NCI-H1092 (cell line): ENCODE measurements at places on chromosomes 7 and 10.

- no peak for DNase-seq
Measured at GRCh38 chr7:99380823-99381663, 6.5 kb downstream of the ARPC1B start.

- DNase-seq, result no peak
Measured at GRCh38 chr10:36342781-36343180, 700.7 kb upstream of the FZD8 start.

DNA sequence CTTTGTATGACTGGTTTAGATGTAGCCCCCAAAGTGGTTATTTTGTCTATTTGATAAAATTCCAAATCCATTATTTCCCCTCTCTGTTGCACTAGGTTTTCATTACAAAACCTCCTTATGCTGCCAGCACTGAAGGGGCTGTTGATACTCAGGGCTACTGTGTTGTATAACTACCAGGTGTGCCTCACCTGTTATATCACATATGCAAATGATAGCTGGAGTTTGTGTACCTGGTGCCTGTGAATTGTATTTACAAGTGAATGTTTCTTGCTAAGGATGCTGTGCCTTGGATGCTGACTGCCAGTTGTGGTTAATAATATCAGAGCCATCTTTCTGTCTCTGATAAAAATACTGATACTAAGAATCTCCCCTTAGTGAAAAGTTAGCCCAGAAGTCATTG is 84.8 kb upstream of the CCDC6 start:
- no peak for DNase-seq

GRCh38 chr7:46607176-46607575 is 686.1 kb upstream of the IGFBP3 start:
- DNase-seq, result no peak

GRCh38 chr10:113187063-113187777 is 237.2 kb downstream of the TCF7L2 start:
- no peak for DNase-seq

DNA sequence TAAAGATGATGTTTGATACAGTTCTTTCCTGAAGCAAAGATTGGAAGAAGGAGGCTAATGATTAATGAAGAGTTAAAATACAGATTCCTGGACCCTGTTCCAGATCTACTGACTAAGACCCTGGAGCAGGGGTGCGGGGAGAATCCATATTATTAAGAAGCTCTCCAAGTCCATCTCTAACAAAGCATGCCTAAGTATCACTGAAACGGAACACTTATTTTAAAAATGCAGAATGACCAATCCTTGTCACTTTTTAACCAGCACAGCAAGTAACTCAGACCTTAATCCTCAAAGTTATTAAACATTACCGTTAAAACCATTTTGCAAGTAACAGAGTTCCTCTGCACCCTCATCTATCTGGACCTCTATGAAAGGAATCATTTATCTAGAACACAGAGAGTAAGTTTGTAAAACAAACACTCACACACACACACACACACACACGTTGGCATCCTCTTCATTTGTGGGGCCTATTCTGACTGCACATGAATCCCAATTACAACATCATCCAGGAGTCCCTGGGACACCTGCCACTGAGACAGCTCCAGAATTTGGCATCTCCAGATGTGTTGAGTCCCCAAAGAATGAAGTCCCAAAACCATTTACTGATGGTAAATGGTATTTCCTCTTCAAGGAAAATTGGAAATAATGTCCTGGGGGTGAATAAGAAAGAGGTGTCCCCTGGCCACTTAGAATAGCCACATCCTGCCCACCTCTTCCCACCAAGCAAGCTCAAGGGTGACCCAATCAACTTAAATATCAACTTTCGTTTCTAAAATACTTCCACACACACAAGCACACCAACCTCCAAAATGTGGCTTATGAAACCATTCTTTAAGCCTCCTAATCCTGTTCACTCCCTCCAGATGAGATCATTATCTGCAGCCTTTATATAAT is 117.5 kb downstream of the PARD3 start:
- DNase-seq, result no peak

DNA sequence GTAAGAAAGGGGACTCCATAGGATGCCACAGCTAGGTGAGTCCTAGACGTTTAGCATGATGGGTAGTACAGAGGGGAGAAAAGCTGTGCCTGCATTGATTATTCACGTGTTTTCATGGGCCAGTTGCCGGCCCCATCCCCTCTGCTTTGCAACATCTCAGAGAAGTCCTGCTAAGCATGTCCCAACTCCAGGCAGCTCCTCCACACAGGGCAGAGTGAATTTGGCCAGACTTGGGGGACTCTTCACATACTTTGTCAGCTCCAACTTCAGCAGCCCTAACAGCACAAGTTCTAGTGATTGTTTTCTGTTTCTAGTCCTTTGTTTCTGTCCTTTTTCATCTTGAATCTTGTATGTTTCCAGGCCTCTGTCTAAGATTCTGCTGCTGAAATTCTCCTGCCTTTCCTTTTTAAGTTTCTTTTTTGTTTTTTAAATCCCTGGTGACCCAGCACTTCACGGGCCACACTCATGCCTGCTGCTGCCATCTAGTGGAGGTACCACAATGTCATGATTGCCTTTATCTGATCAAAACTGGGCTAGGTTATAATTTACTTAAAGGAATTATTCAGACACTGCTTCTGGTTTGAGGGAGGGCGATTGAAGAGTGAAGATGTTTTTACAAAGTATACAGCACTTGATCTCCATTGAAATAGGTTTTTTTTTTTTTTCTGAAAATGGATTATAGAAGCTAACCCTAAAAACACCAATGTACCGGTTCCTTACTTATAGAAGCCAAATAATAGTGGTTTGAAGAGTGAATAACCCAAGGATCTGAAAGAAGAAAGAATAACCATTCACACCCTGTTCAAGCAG is 276.9 kb downstream of the CSTF2T start:
- DNase-seq, result no peak

DNA sequence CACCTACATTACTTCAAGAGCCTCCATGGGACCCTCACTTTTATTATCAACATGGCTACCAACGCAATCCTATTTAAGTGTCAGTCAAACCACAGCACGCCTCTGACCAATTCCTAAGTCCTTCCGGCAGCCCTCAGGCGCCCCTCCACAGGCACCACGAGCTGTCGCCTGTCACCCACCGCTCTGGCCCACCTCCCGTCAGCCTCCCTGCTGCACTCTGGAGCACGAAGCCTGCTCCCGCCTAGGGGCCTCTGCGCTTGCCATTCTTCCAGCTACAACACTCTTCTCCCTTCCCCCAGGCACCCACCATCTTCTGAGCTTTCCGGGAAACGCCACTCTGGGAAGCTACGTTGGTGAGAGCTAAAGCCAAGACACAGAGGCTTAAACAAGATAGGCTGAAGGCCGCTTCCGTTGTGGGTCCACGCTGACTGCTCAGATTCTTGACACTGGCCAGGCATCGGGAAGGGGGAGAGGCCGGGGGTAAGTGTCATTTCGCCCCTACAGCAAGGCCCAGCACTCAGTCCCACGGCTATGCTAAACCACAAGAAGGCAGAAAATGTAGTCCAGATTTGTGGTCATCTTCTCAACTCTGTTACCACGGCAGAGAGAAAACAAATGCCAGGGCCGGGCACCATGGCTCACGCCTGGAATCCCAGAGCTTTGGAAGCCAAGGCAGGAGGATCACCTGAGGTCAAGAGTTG is 56.7 kb downstream of the GNA12 start:
- DNase-seq, result no peak

- DNase-seq, result no peak
Measured at GRCh38 chr10:104045151-104046089, 40.3 kb downstream of the COL17A1 start.

DNA sequence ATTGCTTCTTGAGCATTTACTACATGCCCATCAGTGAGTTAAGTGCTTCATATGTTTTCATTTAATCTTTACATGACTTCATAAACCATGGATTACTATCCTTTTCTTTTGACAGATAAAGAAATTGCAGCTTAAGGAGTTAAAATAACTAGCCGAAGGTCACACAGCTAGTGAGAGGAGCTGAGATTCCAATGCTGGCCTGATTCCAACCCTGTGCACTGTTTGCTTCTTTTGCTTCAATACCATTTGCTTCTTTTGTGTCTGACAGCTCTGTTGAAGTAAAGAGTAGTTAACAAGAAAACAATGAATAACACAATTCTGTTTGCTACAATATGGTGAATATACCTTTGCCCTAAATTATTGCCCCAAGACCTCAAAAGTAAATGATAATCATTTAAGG is 132.4 kb downstream of the GRM3 start:
- DNase-seq, result no peak

DNA sequence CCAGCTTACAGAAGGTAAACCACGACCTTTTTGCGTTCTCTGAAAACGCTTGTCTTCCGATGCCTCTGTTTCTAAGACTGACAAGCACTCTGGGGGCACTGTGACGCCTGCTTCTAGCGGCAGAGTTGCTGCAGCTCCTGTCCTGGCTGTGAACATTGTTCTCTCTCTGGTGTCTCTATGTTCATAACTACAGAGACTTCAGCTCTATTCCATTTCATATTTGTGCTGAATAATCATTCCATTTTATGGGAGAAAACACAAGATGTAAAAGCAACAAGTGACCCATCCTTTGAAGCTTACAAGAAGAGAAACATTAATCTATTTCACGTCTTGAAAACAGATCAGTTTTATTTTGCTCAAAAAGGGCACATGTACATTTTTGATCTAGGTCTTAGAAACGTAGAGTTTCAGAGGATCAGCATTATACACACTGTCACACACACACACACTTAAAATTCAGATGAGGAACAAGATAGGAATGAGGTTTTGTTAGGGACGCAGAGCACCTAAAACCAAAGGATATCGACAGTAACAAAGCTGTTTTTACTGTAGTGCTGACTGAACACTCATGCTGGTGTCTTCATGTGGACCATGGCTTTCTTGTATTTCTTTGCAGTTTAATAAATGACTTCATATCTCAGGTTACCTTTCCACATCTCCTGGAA is 3.0 kb downstream of the IKZF1 start:
- DNase-seq, result no peak

GRCh38 chr10:125038637-125039036 is 96.7 kb downstream of the ZRANB1 start:
- DNase-seq, result no peak

- no peak for DNase-seq
Measured at GRCh38 chr7:6205971-6206660, 66.3 kb downstream of the CYTH3 start.

- DNase-seq, result no peak
Measured at GRCh38 chr7:45324683-45325237, 167.2 kb downstream of the RAMP3 start.

DNA sequence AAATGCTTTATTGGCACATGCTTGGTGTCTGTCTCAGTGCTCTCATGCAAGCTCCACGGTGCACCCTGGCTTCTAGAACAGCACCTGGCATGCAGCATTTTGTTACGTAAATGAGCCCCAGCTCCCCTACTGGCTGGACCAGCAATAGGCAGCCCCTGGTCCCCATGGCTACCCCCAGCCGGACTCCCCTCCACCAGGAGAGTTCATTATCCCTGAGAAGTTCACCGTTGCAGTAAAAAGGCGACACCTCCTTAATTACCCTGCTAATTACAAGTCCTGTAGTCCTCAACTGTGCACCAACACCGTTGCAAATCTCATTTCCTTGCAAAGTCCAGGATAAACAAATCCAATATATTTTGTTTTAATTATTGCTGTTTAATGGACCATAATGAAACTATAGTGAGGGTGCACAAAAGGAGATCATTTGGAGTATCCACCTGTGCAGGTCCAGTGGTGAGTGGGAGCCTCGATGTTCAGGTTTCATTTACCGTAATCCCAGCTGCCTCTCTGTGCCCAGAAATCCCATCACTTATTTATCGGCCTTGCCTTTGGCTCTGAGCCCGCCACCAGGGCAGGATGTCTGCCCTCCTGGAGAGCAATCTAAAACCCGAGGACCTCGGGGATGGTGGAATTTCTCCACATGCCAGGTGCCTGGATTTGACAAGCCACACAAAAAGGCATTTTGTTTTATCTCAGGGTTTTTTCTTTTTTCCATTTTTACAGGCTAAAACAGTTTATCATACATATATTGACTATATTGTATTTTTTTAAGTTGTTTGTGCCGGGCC is 12.8 kb upstream of the DRGX start:
- DNase-seq, result no peak

DNA sequence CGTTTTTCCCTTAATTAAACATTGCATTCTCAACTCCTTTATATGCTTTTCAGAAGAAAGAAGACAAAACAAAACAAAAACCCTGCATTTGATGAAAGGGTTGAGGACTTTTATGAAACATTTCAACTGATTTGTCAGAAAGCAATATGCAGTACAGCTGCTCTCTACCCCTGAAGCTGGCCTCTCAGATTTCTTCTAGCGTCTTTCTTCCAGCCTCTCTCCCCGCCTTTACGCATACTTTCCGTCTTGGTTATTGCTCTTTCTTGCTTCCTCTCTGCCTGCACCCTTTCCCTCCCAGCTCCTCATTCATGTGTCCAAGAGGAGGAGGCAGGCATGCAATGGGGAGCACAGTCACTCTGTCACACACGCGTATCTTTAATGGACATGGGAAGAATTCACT is 91.0 kb upstream of the COL1A2 start:
- no peak for DNase-seq

- DNase-seq, result no peak
Measured at GRCh38 chr10:47309408-47310089, 9.6 kb downstream of the GDF10 start.

DNA sequence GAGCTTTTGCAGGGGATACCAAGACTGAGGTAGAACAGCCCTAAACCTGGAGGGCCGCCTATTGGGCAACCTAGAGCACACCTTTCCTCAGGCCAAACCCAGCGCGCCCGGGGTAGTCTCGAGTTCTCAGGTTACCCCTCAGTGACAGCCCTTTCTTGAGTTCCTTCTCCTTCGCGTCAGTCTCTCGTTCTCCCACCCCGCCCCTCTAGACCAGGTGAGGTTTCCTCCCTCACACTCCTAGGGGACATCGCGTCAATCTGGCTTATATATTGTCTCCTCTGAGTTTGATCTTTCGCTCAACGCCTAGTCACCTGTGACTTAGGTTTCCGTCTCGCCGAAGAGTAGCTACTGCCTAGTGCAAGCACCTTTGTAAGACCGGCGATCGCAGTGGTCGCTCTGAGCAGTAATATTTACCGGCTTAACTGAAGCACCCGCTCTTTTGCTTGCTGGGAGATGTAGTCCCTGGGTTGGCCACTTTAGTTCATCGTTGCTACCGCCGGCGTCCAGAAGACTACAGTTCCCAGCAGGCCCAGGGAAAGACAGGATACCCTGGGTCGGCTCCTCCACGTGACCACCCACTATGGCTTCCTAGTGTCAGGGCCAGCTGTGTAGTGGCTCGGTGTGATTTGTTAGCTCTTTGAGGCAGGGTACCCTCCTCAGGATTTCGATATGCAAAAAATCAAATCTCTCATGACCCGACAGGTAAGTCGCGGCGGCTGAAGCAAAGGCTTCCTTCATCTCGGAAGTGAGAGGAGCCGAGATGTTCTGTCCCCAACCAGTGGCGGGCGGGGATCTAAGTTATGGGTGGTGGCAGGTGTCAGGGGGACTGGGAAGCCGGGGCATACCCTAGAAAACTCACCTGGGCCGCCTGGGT is at the start of gene VPS50:
Gene VPS50, plus strand, starts transcription at position 568 of the 874 bp plus-strand sequence. Its CDS starts 102 bp downstream, at position 670.
- DNase-seq, result peak; percentile 95

GRCh38 chr10:73905256-73906020 is 5.5 kb upstream of the PLAU start:
- DNase-seq, result no peak

GRCh38 chr7:19117091-19117869 is at the start of gene TWIST1:
TWIST1 (minus strand) TSS chr7:19117636; CDS start chr7:19117321, 315 bp downstream.
- peak; percentile 23 for DNase-seq
